ENCODE measurements at places on chromosomes 5 and 9.
A peak's percentile ranks its signal among the peaks of the same experiment; 100 is the strongest.

DNA sequence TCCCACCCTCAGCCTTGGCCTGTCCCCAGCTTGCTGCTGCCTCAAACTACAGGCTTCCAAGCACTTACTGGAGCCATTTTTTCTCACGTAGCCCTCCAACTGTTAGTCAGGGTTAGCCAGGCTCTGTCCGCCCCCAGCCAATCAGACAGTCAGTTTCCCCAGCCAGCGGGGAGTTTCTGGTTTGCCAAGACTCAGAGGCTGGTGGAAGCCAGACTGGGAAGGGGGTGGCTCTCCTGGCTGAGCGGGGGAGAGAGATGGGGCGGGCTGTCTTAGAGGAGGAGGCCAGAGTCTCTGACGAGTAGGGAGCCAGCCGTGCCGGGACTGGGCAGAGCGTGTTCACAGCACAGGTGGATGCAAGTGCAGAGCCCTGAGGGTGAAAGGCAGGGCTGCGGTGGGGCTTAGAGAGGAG is 15.3 kb downstream of the PROP1 start:
- no peak for DNase-seq

DNA sequence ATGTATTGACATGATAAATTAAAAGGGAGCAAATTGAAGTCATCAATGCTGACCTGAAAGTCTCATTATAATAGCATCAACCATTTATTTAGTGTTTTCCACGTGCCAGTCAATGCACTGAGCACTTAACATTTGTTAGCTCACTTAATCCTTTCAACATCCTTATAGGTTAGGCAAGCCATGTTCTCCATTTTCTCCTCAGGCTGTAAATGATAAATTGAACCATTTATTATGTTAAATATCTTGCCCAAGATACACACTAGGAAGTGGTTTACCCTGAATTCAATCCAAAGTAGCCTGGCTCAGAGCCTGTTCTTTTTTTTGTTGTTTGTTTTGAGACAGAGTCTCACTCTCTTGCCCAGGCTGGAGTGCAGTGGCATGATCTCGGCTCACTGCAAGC is 25.0 kb upstream of the SNX2 start:
- no peak for DNase-seq

- no peak for DNase-seq
These were observed 60.9 kb upstream of the GLRX start for GRCh38 chr5:95883185-95884016.

- DNase-seq, result peak; percentile 92
These were observed 167.9 kb downstream of the AUH start for GRCh38 chr9:91193658-91194391.

DNA sequence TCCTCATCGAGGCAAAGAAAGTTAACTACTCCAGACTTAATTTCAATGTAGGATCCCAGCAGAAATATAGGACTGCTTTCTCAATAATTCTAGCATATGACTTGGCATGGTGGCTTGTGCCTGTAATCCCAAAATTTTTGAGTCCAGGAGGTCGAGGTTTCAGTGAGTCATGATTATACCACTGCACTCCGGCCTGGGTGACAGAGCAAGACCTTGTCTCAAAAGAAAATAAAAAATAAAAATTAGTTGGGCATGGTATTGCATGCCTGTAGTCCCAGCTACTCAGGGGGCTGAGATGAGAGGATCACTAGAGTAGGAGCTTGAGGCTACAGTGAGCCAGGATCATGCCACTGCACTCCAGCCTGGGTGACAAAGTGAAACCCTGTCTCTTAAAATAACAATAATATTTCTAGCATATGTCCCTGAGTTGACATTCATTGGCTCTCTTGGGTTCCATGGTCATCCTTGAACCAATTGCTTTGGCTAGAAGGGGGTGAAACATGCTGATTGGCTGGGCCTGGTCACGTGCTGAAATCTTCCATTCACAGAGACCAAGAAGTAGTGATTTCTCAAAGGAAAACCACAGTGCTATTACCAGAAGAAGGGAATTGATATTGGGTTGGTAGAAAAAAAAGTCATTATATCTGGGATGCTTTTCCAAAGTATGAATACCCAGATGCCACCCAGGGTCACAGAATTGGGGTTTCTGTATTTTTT is 31.6 kb upstream of the GARNL3 start:
- no peak for DNase-seq

DNA sequence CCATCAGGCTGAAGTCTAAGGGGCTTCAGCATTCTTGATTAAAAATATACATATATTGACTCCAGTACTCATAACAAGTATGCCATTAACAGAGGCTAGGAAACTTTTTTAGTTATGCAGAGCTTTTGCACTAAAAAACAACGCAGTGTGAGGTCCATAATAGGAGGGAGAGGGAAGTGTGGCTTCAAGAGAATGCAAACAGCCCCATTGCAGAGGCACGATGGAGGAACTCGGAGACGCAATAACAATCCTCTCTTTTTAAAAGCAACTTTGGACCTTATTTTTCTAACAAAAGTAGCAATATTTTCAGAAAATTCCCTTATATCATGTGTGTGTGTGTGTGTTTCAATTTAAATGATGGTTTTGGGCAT is 150.0 kb upstream of the PTCH1 start:
- no peak for DNase-seq

- DNase-seq, result no peak
These were observed 49.0 kb downstream of the ADAMTS2 start for GRCh38 chr5:179296150-179296821.
